ENCODE measurements at places on chromosomes 6 and 20.

GRCh38 chr20:44362466-44362940, 7.0 kb downstream of the HNF4A start:
- no peak for DNase-seq

DNA sequence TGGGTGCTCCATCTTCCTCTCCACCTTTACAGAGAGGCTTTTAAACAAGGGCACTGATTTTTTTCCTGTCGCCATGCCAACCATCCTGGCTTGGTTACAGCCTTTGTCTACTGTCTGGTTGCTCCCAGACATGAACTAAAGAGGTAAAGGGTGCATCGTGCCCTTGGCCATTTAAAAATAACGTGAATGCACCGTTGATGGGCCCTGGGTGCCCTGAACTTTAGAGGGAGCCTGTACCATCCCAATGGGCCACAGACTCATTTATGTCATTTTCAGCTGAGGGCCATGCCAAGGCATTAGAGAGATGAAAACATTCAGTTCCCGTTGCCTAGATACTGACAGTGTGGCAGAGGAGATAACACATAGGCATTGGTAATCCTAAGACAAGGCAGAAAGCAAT, 23.3 kb downstream of the TMC2 start:
- DNase-seq, result no peak

DNA sequence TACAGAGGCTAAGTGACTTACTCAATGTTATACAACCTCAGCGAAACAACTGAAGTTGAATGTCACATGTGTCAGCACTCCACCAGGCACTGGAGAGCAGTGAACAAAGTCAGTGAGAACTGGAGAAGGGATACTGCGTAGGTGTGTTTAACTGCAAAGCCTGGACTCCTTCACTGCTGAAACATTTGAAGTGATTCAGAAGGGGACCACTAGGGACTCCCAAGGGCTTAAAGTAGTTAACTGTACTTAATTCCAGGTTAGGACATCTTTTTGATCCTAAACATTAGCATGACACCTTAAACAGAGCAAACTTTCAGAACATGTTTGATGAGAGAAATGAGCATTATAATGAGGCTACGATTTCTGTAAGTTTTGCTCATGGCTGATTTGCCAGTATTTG, 45.0 kb upstream of the ZBTB24 start:
- DNase-seq, result no peak

DNA sequence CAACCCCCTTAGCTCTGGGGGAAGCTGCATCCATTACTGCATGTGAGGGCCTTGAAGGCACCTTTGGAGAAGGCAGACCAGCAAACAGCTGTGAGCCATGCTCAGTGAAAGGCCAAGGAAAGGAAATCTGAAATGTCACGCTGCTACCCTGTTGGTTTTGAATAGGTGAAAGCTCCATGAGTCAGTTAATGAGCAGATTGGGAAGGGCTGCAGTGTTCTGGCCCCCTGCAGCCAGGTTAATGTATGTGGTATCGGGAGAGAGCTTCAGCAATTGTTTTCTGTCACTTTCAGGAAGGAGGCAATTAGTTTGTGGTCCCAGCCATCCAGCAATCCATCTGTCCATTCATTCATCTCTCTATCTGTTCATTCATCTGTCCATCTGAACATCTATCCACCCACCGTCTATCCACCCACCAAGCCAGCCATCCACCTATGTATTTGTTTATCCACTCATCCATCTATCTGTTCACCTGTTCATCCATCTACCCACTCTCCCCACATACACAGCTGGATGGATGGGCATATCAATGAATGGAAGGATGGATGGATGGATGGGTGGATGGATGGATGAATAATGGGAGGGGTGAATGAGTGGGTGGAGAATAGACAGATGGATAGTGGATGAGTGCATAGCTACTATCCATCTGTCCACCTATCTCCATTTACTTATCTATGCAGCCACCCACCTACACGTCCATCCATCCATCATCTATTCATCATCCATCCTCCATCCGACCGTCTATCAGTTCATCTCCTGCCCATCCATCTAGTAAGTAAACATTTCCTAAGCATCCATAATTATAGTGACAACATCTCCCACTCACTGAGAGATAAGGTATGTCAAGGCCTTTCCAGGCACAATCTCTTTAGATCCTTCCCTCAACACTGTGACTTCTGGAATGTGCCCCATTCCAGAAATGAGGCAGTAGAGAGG, 16.0 kb downstream of the PCK1 start:
- DNase-seq, result no peak

DNA sequence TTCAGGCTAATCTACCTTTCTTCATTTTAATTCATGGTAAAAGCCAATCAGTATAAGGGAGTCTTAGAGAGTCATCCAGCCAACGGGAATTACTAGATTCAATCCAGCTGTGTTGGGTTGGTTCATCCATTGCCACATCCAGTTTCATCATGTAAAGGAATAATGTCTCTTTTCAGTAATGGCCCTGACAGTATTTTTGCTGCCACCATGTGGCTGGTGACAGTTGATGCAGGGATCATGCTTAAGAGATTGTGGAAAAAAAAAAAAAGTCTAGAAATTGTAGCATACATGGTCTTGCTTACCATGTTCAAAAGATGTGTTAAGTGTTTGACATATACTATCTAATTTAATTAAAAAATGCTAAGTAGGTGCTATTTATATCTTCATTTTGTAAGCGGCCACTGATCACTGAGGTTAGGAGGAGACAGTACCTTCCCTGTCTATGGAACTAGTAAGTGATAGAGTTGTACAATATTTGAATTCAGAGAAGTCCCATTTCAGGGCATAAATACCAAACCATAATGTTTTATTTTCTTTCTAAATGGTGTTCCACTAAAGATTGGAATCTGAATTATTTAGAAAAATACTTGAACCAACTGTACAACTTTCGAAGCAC, 135.9 kb downstream of the KHDRBS2 start:
- no peak for DNase-seq

DNA sequence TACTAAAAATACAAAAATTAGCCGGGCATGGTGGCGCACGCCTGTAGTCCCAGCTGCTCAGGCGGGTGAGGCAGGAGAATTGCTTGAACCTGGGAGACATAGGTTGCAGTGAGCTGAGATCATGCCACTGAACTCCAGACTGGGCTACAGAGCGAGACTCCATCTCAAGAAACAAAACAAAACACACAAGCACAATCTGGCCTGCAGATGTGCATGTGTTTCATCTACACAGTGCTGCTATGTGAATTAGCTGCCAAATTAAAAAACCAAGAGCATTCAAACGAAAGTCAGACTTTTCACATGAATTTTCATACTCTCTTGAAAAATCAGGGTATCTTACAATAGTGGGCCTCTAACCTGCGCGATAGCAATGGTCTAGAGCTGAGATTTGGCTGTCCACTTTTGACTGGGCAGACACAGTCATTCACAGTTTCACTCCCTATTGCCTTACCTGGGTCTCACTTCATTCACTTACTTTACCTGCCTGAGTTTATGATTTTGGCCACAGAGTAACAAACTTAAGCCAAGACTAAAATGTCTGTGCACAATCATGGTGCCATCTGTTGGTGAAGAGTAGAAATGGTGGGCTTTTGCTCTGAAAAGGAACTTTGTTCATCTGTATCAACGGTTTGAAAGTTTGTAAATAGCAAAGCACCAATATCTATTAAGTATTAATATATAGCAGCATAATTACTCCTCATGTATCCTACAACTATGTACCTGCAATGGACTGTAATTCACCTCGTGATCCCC, 138.5 kb upstream of the UST start:
- no peak for DNase-seq

Data from activated CD4-positive, alpha-beta T cell treated with anti-CD3 and anti-CD28 coated beads for 4 hours (primary cell).